KG1 (cell line): ENCODE measurements at places on chromosomes 5 and 9.

DNA sequence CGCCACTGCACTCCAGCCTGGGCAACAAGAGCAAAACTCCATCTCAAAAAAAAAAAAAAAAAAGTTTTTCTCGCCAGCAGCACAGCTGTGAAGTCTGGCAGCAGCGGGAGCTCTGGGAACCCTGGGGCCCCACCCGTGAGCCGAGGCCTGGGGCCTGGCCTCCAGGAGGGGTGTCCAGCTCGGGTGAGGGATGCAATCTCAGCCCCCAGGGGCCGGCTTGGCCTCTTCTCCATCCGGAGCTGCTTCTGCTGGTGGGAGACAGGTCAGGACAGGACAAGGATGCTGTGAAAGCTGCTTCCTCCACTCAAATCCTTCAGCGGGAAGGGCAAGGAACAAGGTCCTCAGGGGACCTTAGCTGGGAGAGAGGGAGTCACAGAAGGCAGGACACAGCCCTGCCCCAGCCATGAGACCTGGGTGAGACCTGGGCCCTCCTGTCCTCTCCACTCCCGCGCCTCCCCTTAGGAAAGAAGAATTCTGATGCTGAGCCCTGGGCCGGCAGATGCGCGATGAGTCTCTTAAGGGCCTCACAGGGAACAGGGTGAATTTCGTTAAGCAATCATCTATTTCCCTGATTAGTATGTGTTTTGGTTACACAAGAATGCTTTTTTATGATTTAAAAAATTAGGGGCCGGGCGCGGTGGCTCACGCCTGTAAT, 30.6 kb downstream of the PLPP7 start:
- DNase-seq = no peak

DNA sequence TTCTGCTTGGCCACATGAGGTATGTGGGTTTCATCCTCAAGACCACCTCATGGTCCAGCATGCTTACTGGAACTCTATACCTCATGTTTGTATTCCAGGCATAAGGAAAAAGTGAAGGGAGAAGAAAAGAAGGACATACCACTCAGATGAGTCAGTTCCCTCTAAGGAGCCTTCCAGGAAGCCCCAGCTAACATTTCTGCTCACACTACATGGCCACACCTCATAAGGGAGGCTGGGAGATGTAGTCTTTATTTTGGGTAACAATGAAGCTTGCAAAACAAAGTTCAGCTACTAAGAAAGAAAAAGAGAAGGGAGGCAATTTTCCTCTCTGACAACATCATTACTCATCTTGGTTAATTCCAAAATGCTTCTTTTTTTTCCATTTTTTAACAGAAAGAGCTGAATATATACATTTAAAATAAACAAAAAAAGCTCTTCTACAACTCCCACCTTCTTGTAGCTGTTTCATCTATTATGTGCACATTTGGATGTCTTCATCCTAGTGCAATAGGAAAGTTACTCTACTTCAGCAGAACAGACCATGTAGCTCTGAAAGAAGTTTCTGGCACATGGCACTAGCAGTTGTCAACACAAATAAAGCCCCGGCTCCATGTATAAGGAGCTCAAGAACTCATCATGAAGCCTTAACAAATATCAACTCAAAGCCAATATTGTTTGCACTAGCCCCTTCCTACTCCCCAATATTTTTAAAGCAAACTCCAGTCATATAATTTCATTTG, 123.6 kb upstream of the CCDC112 start:
- DNase-seq = no peak

- DNase-seq = no peak
Observed at GRCh38 chr5:179122411-179123108, 62.4 kb downstream of the ZNF354C start.

- DNase-seq = peak; percentile 48
Observed at GRCh38 chr5:76294573-76294972, 108.5 kb upstream of the IQGAP2 start.

DNA sequence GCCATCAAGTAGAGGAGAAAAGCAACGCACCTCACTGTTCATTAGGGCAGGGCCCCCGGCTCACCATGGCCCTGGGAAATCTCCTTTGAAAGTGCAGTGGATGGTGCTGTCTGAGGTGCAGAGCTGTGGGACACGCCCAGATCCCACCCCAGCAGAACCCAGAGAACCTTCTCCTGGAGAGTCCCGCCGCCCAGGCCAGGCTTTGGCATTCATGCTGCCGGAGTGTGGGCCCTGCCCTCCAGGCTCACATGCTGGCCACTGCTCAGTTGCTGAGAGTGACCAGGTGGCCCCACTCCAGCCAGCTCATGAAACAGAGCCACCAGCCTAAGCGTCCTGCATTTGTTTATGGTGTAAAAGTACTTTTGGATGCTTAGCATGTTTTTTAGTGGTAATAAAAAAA, 23.8 kb upstream of the LRRC14B start:
- no peak for DNase-seq

GRCh38 chr9:84969736-84970135, 300.2 kb downstream of the NTRK2 start:
- no peak for DNase-seq
